Stimulated activated CD4-positive, alpha-beta T cell treated with anti-CD3 and anti-CD28 coated beads, TNF-alpha, amount 100 ng/mL, for 1 hour (primary cell): ENCODE measurements at places on chromosomes 13 and 19.

- no peak for DNase-seq
These were observed 76.0 kb downstream of the ZNF557 start for GRCh38 chr19:7145494-7145893.

- DNase-seq, result no peak
These were observed 110.2 kb downstream of the STK24 start for GRCh38 chr13:98466634-98467236.

- DNase-seq, result no peak
These were observed at the start of gene LILRA2 for GRCh38 chr19:54573330-54573872. LILRA2 (plus strand) TSS chr19:54573790; CDS start chr19:54573879, 89 bp downstream.

- DNase-seq, result no peak
These were observed 52.0 kb downstream of the SLC7A1 start for GRCh38 chr13:29543230-29544215.

GRCh38 chr13:35354882-35355281 is 121.6 kb downstream of the MAB21L1 start:
- DNase-seq, result no peak

DNA sequence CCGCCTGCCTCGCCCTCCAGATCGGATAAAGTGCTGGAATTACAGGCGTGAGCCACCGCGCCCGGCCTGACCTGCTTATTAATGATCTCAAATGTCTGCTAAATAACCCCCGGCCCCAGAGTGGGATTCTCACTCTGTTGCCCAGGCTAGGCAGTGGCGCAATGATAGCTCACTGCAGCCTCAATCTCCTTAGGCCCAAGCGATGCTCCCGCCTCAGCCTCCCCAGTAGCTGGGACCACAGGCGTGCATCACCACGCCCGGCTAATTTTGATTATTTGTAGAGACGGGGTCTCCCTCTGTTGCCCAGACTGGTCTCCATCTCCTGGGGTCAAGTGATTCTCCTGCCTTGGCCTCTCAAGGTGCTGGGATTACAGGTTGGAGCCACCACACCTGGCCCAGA is 626 bp upstream of the ATP5F1D start:
- no peak for DNase-seq

DNA sequence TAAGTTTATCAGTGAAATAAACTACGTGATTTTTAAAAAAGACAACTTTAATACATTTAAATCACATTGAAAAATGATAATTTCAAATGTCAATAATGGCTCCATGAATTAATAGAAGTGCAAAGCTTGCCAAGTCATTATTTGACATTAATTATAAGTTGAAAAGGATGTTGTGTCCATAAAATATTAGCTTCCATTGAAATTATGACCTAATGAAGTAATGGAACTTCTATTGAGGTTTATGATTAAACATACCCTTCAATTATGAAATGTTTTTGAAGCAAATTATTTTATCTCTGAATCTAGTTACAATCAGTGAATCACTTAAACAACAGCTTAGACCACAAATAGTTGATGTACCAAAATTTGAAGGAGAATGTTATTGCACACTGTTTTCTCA is 144.2 kb downstream of the SLITRK6 start:
- no peak for DNase-seq

GRCh38 chr13:80527400-80527799 is 186.5 kb upstream of the SPRY2 start:
- DNase-seq, result no peak

DNA sequence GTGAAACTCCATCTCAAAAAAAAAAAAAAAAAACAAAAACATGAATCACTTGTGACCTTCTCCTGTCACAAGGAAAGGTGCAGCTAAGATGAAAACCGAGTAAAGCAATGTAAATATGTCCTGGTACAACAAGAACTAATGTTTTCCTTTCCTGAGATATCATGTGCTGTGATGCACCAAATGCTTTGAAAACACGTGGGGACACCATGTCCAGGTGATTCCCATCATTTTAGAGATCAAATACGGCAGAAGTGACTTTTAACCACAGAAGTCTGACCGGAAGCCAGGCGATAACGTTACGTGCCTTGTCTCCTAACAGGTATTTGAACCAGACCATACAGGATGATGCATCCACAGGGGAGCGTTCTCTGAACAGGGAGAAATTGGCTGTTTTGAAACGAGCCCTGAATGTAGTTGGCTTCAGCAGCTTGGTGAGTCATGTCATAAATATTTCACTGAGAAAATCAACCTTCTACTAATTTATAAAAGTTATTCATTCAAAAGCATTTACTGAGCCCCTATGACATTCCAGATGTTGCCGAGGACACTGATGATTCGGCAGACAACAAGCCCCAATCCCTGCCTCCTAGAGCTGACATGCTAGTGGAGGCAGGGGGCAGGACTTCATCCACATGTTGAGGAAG is 328.1 kb downstream of the MYO16 start:
- no peak for DNase-seq

DNA sequence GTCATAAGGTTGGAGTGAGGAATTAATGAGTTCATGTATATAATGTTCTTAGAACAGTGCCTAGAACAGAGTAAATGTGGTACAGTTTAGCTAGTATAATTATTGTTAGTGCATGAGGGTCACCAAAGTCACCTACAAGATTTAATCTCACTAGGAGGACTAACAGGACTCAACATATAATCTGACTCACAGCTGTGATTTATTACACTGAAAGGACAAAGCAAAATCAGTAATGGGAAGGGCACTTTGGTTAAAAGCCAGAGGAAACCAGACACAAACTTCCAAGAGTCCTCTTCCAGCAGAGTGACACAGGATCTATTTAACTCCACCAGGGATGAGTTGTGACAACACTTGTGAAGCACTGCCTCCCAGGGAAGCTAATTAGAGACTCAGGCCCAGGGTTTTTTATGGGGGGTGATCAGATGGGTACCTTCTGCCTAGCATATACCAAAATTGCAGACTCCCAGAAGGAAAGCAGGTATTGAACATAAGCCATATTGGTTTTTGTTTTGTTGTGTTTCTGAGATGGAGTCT is 341.2 kb upstream of the DACH1 start:
- no peak for DNase-seq

- no peak for DNase-seq
These were observed 742 bp downstream of the NALCN start for GRCh38 chr13:101415358-101416174.

DNA sequence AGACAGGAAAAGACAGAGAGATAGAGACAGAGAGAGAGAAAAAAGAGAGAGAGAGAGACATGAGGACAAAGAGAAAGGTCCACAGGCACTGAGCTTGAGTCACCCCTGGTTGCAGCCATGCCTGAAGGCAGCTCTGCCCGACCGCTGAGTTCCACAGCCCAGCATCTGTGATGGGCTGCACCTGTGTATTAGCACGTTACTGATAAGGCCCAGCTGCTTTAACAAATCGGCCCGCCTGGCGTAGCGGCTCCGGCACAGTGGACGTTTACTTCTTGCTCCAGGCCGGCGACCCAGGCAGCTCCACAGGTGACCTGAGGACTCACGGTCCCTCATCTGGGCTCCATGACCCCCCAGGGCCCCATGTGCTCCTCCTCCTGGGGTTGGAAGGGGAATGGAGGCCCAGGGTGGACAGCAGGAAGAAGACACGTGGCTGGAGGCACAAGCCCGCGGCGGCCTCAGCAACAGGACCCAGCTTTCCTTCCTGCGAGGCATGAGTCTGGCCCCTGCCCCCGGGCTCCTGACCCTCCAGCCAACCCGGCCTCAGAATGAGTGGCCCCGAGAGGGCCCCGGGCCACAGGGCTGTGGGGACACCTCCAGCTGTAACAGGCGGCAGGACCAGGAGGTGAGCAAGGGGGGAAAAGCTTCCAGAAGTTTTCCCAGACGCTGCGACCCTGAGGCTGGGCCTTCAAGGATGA is 3.9 kb upstream of the CSNK1G2 start:
- no peak for DNase-seq

DNA sequence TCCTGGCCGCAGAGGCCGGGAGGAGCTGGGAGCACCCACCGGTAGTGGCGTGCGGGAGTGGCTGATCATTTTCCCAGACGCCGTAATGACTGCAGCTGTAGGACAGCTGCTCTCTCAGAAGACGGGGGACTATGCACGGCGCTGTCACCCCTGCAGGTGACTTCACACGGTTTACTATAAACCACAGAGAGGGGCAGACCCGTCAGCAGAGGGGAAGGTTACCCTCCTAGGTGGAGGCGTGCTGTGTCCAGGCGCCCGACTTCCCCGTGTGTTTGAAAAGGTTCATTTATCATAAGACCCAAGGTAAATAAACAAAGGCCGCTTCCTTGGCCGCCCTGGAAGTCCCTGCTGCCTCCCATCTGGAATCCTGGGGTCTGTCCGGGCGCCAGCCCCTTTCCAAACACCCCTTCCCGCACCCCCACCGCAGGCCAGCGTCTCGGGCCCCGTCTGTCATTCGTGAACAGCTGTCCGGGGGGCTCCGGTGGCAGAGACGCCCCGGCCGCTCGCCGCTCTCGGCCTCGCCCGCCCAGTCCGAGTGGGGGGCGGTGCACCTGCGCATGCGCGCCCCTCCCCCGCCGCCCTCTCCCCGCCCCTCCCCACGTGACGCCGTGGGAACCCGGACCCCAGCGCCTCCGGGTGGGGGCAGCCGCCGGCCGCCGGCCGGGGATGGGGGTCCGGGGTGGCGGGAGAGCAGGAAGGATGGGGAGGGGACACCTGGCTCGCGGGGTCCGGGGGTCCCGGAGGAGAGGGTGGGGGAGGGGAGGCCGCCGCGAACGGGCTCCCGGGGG is 915 bp downstream of the SHC2 start:
- no peak for DNase-seq

DNA sequence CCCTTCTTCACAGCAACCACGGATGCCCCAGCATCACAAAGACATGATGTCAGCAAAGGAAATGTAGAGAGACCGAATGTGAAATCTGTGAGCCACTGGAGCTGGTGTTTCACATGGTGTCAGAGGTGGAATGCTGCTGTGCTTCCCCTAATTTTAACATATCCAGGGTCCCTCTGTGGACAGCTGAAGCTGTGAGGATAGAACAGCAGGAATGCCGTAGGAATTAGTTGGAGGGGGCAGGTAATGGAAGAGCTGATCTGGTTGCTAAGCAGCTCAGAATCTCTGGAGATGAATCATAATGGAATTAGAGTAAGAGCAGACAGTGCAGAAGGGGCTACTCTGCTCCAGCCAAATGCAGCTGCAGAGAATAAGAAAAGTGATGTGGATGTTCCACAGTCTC is 68.9 kb upstream of the ZNF835 start:
- no peak for DNase-seq

DNA sequence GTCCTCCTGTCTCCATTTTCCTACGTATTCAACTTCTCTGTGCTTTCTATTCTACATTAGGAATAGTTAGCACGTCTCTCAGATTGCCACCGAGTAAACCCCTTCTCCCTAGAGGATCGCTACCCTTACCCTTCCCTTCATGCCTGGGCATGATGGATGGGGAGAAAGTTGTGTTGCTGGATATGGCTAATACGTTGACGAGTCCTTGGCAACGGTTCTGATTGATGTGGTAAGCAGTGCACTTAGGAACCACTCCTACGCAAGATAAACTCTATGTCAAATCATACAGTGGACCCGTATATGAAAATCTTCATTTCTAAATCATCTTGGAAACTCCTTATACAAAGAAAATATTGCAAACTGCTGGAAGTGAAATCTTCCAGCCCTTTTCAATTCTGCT is 224.5 kb downstream of the EFNB2 start:
- no peak for DNase-seq

- DNase-seq, result no peak
These were observed 5.3 kb upstream of the FFAR1 start for GRCh38 chr19:35342430-35342829.

DNA sequence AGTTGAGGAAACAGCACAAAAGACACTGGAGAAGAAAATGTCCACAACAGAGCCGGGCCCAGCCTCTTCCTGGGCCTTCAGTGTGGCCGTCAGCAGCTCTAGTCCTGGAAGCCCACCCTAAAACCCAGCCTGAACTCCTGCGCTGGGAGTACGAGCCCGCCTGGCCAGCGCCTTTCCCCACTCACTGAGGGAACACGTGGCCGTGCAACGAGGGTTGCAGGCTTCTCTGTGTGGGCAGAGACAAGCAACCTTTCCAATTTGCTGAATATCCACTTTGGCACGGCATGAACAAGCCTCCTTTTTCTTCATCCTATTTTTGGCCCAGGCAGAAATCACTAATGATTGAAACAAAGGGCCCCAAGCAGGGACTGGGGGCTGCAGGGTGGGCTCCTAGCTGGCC is 89.2 kb downstream of the CRYL1 start:
- DNase-seq, result no peak

GRCh38 chr19:16040642-16041041 is 35.7 kb upstream of the TPM4 start:
- DNase-seq, result no peak

DNA sequence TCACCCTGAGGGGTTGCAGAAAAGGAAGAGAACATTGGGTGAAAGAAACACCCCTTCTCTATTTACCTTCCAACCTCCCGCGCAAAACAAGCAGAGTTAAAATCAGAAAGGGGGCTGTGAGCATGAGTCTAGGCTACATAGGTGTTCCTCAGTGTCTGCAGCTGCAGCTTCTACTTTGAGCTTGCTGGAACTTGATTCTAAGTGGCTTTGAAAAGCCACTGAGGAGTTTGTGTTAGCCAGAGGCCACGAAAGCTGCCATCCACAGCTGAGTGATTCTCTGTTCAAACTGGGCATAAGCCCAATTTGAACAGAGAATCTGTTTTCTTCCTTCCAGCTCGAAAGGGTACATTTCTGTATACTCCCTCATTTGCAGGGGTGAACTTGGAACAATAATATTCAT is 343.9 kb downstream of the PCDH9 start:
- no peak for DNase-seq

GRCh38 chr13:63605403-63605802 is 2189.8 kb upstream of the PCDH20 start:
- DNase-seq, result no peak

- DNase-seq, result no peak
These were observed 122.3 kb downstream of the PCCA start for GRCh38 chr13:100211016-100211710.

DNA sequence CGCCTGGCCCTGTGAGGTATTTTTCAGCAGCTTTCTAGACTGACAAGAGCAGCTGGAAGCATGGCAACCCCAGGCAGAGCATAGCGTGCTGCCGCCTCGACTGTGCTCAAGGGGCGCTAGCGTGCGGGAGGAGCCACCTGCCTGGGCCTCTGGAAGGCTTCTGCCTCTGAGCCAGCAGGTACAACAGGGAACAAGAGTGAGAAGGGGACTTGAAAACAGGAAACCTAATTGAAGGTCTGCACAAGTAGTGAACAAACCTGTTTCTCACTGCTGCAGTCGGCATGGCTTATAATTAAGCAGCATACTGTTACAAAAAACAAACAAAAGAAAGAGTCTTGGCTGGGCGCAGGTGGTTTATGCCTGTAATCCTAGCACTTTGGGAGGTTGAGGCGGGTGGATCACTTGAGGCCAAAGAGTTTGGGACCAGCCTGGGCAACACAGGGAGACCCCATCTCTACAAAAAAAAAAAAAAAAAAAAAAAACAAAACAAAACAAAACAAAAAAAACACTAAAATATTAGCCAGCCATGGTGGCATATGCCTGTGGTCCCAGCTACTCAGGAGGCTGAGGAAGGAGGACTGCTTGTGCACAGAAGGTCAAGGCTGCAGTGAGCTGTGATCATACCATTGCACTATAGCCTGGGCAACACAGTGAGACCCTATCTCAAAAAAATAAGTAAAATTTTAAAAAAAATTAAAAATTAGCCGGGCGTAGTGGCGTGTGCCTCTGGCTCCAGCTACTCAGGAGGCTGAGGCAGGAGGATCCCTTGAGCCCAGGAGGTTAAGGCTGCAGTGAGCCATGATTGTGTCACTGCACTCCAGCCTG is 12.6 kb upstream of the GARRE1 start:
- no peak for DNase-seq

- DNase-seq, result no peak
These were observed 5.9 kb downstream of the PNPLA6 start for GRCh38 chr19:7541475-7541824.

GRCh38 chr13:20331419-20331818 is 99.3 kb upstream of the GJB6 start:
- DNase-seq, result no peak
